Urinary bladder (tissue), 4 donors: ENCODE measurements at places on chromosomes 7 and 10.

DNA sequence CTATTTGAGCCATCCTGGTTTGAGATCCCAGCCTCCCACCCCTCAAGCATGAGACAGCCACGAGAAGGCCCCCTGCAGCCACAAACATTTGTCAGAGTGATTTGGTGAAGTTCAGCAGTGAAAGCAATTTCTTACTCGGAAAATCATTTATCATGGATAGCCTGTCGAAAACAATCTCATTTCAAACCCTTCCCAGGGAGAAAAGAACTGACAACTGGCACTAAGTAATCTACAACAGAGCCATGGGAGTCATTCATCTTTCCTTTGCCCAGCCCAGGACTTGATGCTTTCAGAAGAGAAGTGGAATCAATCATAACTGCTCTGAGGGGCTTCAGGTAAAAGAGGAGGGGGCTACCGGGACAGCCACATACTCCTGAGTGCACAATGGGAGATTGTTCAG is 411.2 kb downstream of the KCNMA1 start:
- no peak for DNase-seq

GRCh38 chr10:23966504-23967051 is 242.4 kb upstream of the KIAA1217 start:
- no peak for DNase-seq

DNA sequence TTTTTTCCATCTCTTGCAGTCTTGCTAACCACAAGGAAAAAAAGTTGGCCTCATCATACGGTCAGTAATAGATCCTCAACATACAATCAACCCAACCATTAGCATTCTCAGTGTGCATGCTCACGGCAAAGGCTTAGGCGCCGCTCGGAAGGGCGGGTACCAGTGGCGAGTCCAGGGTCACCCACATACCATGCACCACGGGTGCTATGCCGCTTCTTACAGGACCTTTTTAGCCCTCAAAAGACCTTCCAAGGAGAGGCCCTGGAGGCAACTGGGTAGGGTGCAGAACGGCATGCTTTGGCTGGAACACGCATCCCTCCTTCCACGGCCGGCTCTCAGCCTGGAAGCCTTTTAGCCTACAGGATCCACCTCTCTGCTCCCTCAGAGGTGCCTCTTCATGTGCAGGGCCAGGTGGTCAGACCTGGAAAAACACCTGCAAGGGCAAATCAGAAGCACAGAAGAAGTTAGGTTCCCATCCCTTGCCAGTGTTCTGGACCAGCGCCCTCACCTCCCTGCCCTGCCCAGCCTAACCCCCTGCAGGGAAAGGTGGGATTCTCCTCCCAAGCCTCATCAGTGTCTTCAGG is 5.8 kb downstream of the KLF6 start:
- DNase-seq: no peak

- DNase-seq: no peak
Measured at GRCh38 chr7:128867842-128868623, 5.4 kb downstream of the ATP6V1F start.

DNA sequence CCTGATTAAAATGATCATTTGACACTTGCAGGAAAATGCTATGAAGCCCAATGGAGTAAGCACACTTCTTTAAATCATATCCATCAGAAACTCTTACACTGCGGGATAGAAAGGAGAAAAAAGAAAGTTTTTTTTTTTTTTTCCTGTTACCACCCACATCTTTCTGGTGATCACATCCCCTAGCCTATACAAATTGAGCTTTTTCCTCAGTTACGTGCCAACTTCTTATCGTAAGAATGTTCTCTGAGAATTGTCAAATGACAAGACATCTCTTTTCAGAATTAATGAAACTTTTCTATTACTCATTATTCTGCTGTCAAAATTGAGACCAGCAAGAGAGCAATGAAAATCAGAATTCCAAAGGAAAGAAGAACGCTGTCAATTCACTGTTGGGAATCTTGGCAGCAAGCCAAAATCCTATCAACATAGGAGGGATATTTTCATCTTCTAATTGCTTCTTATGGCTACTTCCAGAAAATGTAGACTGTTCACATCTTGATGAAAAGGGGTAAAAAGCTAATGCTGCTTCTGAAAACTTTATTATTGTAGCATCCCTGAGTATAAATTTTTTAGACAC is 179.5 kb downstream of the ADAM12 start:
- DNase-seq: no peak

DNA sequence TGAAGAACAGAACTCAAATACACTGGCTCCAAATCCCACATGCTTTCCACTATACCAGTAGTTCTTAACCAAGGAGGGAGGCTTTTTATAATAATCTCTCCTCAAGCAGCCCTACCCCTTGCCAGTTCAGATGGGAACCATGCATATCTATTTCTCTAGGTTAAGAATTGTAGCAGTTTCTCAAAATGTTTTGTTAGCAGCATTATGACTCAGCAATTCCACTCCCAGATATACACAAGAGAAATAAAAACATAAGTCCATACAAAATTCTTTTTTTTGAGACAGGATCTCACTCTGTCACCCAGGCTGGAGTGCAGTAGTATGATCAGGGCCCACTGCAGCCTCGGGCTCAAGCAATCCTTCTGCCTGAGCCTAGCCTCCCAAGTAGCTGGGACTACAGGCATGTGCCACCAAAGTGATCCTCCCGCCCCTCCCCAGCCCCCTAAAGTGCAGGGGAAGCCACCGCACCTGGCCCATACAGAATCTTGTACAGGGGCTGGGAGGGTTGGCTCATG is 18.1 kb downstream of the YWHAG start:
- DNase-seq: no peak

DNA sequence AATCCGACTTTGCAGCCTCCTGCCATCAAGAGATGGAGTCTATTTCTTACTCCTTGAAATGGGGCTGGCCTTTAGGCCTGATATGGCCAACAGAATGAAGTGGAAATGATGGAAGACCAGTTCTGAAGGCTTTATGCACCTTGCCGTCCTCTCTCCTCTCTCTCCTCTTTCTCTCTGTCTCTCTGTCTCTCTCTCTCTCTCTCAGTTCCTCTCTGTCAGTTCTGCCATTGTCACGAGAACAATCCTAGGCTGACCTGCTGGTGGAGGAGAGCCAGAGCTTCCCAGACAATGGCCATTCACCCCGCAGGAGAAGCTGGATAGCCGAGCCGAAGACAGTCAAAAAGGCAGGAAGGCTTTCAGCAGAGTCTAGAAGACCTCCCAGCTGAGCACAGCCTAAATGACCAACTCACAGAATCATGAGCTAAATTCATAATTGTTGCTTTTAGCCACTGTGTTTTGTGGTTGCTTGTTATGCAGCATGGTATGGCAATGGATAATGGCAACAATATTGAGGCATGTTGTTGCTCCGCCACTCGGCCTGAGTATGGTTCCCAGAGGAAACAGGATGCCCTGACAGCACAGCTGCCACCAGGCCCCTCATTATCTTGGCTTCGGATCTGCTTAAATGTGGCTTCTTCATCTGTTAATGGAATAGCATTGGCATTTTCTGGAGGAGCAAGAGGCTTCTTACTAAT is 35.5 kb downstream of the FRMPD2 start:
- DNase-seq: no peak

DNA sequence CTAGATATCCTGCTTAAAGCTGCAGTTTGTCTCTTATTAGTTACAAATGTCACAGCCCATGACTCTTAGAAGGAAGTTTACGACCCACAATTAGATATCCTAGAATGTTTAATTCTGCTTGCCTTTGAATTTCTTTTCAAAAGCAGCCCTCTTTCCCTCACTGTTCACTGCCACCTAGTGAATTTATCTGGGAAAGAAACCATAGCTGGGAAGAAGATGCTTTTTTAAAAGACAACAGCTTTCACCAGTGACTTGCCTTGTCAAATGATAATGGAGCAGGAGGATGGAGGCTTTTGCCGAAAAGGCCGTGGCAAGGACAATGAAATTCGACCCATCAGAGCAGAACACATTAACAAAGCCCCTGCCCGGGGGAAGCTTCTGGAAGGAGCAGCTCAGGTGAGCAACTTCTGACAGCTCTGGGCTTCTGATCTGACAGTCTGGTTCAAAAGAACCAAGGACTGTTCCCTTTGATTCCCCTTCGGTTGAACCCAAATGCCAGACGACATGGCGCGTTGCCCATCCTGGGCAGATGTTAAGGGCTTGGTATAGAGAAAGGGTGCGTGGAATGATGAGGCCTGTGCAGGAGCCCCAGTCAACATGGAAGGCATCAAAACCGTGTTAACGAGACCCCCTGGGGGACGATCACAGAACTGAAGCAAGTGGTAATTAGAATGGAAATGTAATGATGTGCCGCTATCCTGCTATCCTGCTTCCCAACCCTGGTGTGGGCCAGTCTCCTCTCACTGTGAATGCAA is 236.8 kb downstream of the FRMD4A start:
- DNase-seq: no peak

GRCh38 chr7:113158756-113159155 is 40.4 kb upstream of the SMIM30 start:
- no peak for DNase-seq

- no peak for DNase-seq
Measured at GRCh38 chr7:42381161-42381560, 144.2 kb upstream of the GLI3 start.

DNA sequence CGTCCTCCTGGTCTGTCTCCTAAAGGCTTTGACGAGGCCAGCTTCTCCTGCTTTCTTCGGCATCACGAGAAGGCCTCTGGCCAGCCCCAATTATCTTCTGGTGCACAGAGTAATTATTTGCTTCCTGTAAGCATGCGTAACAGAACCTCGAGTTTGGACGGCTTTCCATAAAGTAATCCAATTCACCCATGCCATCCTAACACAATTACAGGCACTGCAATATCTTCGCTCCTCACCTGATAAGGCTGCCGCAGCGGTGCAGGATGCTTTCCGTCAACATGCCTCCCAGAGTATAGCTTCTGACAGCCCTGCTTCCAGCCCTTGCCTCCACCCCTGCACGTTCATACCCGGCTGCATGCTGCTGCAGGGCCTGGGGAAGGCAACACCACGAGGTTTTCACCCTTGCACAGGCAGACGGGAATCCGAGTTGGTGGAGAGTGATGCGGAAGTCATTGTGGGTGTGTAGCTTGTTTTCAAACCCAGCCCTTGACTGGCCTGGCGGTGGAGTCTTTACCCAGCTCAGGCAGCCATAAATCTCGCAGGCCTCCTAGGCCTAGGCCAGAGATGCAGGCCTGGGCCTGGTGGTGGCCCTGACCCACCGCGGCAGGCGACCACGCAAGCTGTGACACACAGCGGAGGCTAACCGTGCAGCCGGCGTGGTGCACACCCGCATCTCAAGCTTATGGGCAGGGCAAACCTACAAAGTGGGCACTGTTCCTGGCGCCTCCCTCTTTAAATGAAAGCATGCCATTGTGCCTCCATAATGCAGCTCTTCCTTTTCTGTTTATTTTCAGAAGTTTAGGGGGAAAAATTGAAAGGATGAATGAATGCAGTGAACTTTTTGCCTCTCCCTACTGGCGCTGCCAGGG is 12.7 kb downstream of the EBF3 start:
- DNase-seq: no peak

- no peak for DNase-seq
Measured at GRCh38 chr10:24255115-24255880, 46.4 kb downstream of the KIAA1217 start.

GRCh38 chr10:12719365-12719764 is 282.1 kb downstream of the CCDC3 start:
- no peak for DNase-seq

DNA sequence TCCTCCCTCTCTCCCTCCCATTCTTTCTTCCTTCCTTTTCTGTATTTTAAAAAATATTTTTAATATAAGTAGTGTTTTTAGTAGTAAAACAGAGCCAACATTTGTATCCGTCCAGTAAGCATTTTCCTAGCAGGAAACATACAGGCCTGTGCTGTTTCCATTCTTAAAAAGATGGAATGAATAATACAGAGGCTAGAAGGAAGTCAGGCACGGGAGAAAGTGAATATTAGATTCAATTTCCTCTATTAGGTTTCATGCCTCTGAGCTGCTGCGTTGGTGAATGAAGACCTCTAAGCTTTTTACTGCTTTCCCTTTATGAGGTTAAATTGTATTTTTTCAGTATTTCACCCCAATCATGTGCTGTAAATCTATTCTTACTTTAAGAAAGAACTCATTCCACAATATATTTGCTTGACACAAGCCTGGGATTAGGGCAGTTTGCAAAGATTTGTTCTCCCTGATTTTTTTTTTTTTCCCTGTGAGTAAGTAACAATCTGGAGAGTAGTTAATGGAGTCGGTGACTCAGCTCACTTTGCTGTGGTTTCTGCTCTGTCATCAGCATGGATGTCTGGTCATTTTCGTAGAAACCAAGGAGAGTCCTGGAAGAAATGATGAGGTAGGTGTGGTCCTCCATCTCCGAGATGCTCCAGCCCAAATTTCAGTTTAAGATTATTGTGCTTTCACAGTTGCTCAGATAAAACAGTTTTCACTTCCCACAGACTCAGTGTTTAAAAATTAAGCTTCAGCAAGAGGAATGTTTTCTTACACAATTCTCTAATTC is 76.1 kb upstream of the PITRM1 start:
- DNase-seq: peak; percentile 54

DNA sequence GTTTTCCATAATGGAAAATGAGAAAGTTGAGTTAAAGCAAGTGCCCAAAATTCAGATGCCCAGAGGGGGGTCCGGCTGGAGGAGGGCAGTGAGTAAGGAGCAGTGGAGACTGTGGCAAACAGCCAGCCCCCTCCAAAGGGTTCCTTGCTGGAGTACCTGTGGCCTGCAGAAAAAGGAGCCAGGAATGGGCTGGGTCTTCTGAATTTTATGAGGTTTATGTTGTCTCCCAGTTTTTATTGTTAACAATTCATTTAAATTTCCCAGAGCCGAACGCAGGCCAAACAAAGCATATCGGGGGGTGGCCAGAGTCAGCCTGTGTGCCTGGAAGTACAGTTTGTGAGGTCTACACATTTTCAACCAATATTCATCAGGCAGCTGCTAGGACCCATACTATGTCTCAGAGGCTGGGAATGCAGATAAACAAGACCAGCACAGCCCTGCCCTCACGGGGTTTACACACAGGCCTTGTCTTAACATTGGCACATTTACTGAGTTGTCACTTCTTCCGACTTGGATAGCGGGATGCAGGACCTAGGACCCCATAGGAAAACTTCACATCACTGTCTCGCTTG is 12.9 kb upstream of the CSGALNACT2 start:
- no peak for DNase-seq

DNA sequence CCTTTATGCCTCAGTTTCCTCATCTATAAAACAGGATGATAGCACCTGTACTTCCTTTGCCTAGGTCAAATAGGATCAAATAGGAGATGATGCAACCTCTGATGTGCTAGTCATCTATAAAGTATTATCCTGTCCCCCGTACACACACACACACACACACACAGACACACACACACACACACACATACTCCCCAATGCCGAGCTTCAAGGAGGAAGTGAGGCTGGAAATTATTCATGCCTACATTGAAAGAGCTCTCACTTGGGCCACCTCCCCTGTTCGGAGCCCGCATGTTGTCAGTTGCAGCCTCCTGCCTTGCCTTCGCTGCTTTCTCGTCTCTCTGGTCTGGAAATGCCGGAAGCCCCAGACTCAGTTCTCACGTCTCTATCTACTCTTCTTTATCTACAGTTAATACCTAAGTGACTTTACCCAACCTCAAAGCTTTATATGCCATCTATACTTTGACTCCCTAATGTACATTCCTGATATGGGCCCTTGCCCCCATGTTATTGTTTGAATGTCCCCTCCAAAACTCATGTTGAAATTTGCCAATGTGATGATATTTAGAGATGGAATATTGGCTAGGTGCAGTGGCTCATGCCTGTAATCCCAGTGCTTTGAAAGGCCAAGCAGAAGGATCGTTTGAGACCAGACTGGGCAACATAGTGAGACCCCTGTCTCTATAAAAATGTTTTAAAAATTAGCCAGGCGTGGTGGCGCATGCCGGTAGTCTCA is 6.9 kb upstream of the UBE2H start:
- DNase-seq: no peak
